Stimulated activated CD4-positive, alpha-beta T cell treated with anti-CD3 and anti-CD28 coated beads, Interleukin-1b, Interleukin-23, amount 100 ng/mL, for 1 hour (primary cell): ENCODE measurements at places on chromosomes 13 and 19.

- DNase-seq: no peak
Measured at GRCh38 chr19:16062789-16063188, 13.5 kb upstream of the TPM4 start.

GRCh38 chr19:39132344-39132969, 6.9 kb downstream of the PAK4 start:
- DNase-seq: no peak

GRCh38 chr19:11663181-11663591, 65.9 kb downstream of the ZNF627 start:
- no peak for DNase-seq

- DNase-seq: no peak
Measured at GRCh38 chr13:49530457-49530856, 34.7 kb downstream of the PHF11 start.

- DNase-seq: no peak
Measured at GRCh38 chr19:16668176-16668575, 7.2 kb downstream of the TMEM38A start.

GRCh38 chr19:1755467-1756171, 2.3 kb downstream of the ONECUT3 start:
- DNase-seq: no peak

GRCh38 chr19:27776524-27776923, 1436.4 kb downstream of the UQCRFS1 start:
- no peak for DNase-seq

DNA sequence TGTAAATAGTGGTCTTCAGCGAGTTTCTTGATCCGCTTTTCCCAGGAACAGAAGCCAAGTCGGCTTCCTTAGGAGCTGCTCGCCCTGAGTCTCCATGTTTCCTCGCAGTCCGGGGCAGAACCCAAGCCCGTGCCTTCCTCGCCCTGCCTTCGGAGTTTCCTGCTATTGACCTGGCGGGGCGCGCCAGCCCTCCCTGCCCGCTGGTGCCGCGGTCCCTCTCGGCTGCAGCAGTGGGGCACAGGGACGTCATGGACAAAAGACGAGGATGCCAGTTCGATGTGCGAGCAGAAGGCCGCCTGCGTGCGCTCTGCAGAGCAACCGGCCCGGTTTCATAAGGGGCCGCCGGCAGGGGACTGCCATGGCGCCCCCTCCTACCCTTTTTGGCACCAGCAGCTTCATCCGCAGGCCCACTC, 156.6 kb downstream of the TM9SF2 start:
- DNase-seq: no peak

DNA sequence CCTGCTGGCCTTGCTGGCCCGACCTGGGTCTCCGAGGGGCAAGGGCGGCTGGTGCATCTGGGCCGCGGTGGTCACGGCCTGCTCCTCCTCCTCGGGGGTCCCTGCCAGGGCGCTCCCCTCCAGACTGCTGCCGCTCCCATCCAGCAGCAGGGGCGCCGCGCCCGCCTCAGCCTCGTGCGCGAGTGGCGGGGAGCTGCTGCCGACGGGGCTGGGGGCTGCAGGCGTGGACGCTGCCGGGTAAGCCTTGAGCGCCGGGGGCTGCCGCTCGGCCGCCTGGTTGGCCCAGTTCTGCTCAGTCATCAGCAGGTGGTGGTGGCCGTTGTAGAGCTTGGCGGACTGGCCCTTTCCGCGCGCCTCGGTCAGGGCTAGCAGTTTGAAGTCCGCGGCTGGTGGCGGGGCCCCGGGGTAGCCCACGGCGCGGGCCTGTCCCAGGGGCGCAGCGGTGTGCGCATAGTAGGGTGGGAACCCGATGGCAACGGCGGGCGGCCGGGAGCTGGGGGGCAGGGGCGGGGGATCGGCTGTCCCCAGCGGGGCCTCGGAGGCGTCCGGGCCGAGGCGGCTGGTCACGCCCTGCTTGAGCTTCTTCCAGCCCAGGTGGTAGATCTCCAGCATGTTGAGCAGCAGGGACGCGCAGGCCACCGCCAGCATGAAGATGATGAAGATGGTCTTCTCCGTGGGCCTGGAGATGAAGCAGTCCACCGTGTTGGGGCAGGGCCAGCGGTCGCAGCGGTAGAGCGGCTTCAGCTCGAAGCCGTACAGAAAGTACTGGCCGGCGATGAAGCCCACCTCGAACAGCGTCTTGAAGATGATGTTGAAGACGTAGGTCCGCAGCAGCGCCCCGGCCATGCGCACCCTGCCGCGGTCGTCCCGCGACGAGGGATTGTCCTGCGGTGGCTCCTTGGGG, 18.6 kb downstream of the GJA3 start:
- no peak for DNase-seq

DNA sequence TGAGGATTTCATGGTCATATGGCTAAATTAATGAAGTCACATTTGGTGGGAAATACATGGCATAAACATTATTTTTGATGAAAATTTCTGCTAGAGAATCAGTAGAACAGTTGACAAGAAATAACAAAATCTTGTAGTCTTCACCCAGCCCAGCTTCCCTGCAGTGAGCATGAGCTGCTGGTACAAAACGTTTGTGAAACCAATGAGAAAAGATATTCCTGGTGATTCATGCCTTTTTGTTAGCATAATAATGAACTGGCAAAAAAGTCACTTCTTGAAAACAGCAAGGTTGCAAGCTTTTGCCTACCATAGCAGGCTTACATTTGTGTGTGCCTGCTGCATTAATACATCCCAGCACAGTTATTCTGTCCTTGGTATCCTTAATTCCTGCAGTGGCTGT, 475.9 kb upstream of the HTR2A start:
- DNase-seq: no peak

- no peak for DNase-seq
Measured at GRCh38 chr19:17486545-17487240, 16.4 kb downstream of the SLC27A1 start.

DNA sequence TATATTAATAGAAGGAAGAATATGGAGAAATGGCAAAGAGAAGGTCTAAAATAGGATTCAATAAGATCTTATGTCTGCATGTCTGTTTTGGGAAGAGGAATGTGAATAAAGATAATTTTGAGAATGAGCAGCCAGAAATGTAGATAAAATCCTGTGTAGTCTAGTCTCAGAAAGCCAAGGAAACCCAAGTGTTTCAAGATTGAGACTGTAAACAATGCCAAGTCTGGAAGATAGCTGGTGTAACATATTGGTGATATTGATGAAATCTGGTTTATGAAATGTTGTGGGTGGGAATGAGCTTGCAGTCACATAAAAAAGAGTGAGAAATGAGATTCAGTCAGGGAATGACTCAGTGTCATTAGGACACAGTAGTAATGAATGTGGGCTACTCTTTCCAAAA, 1180.3 kb upstream of the PCDH20 start:
- DNase-seq: no peak

- DNase-seq: peak; percentile 21
Measured at GRCh38 chr19:46821512-46822409, 28.9 kb downstream of the AP2S1 start.

GRCh38 chr19:48596679-48597465, 9.7 kb upstream of the SPACA4 start:
- DNase-seq: no peak

- no peak for DNase-seq
Measured at GRCh38 chr13:30191491-30192100, 115.8 kb downstream of the KATNAL1 start.

- DNase-seq: no peak
Measured at GRCh38 chr13:29402166-29402636, 193.3 kb downstream of the SLC7A1 start.

- DNase-seq: no peak
Measured at GRCh38 chr13:107202371-107203023, 634.6 kb upstream of the ARGLU1 start.

GRCh38 chr19:31639306-31639705, 290.1 kb upstream of the TSHZ3 start:
- DNase-seq: no peak

GRCh38 chr19:16327501-16327900, 2.9 kb downstream of the KLF2 start:
- DNase-seq: no peak

DNA sequence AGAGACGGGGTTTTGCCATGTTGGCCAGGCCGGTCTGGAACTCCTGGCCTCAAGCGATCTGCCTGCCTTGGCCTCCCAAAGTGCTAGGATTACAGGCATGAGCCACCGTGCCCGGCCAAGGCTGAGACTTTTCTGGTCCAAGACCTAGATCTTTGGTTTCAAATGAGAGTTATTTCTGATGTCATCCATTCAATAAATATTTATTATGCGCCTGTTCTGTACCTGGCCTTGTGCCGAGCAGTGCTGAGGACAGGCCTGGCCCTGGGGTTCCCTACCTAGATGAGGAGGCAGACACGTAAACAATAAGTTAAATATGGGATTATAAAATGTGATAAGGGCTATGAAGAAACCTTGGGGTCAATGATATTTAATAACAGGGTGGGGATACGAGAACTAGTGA, 4.5 kb downstream of the RELB start:
- DNase-seq: no peak

DNA sequence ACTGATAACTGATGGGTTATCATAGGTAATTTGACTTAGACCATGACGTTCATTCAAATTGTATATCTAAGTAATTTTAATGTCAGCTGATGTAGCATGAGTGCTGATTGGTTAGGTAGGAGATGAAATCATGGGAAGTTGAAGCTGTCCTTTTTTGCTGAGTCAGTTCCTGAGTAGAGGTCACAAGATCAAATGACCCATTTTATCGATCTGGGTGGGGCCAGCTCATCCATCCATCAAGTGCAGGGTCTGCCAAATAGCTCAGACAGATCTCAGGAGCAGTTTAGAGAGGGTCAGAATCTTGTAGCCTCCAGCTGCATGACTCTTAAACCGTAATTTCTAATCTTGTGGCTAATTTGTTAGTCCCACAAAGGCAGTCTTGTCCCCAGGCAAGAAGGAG, 35.3 kb upstream of the CD177 start:
- no peak for DNase-seq

- DNase-seq: no peak
Measured at GRCh38 chr19:4916292-4917082, 7.2 kb downstream of the UHRF1 start.
